T-helper 2 cell treated with Interferon-gamma antibody and Interleukin-4, amounts not matched to agents 5 μg/mL and 100 μg/mL, for 36 hours (primary cell): ENCODE measurements at places on chromosomes 5 and 9.

GRCh38 chr5:135392256-135392655, 6.8 kb downstream of the MACROH2A1 start:
- no peak for DNase-seq

GRCh38 chr5:96256795-96257470, 176.1 kb downstream of the PCSK1 start:
- no peak for DNase-seq

- no peak for DNase-seq
Measured at GRCh38 chr9:18245911-18246310, 228.0 kb upstream of the ADAMTSL1 start.

DNA sequence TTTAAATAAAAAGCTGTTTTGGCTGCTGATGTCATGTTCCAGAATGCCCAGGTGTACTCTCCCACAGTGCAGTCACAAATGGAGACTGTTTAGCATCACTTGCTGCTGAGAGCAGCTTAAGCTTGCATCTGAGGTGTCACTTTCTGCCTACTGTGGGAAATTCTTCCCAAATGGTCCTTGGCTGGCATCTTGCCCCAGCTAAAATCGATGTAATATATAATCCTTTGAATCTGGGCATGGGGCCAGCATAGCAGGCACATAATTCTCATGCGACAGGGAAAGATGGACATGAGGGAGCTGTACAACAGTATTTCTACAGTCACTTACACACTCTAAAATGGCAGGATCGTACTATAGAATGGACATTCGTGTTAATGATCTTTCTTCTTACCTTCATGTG, 144.3 kb downstream of the MACIR start:
- no peak for DNase-seq

DNA sequence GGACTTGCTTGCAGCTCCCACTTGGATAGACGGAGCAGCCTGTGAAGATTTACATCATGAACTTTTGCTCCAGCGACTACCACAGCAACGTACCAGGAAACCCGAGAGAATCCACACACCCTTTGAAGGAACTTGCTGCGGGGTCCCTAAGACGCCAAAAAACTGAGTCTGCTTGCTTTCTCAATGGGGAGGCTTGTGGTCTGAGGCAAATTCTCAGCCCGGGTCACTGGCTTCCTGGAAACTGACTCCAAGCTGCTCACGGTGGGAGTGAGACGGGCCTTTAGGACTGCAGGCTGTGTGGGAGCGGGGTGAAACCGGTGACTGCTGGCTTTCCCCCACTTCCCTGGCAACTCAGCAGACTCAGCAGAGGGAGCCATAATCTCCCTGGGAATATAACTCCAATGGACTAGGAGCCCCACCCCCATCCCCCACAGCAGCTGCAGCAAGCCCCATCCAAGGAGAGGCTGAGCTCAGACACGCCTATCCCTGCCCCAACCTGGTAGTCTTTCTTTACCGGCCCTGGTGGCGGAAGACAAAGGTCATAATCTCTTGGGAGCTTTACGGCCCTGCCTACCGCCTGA, 466.0 kb downstream of the CAAP1 start:
- DNase-seq, result no peak

- DNase-seq, result no peak
Measured at GRCh38 chr9:91946653-91947488, 3.2 kb downstream of the ROR2 start.

DNA sequence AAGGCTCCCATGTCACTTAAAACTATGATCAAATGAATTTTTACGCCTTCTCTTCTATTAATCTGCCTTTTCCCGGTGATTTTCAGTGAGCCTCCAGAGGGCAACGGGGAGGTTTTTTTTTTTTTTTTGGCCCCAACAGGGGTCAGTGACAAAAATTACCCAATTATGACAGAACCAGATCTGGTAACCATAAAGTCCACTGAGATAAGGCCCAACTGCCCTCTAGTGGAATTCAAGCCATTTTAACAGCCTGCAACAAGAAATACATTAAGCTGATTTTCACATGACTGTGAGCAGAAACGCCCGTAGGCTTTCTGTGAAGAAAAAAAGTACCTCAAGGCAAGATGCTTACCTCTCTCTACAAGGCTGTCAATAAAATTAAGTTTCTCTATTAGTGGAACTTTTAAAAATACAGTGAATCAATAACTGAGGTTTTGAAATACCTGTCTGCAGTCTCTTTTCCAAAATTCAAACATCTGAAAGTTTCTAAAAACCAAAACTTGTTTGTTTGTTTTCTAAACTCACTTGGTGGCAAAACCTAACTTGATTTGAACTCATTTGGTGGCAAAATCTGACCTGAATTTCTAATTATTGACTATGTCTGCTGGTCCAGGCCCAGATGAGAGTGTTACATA, 49.7 kb upstream of the FST start:
- no peak for DNase-seq

DNA sequence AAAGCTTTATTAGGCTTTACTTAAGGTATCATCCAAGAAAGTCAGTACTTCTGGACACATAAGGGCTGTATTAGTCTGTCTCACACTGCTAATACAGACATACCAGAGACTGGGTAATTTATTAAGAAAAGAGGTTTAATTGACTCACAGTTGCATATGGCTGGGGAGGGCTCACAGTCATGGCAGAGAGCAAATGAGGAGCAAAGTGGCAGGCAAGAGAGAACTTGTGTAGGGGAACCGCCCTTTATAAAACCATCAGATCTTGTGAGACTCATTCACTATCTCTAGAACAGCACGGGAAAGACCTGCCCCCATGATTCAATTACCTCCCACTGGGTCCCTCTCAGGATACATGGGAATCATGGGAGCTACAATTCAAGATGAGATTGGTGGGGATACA, 49.2 kb upstream of the SLC44A1 start:
- no peak for DNase-seq

DNA sequence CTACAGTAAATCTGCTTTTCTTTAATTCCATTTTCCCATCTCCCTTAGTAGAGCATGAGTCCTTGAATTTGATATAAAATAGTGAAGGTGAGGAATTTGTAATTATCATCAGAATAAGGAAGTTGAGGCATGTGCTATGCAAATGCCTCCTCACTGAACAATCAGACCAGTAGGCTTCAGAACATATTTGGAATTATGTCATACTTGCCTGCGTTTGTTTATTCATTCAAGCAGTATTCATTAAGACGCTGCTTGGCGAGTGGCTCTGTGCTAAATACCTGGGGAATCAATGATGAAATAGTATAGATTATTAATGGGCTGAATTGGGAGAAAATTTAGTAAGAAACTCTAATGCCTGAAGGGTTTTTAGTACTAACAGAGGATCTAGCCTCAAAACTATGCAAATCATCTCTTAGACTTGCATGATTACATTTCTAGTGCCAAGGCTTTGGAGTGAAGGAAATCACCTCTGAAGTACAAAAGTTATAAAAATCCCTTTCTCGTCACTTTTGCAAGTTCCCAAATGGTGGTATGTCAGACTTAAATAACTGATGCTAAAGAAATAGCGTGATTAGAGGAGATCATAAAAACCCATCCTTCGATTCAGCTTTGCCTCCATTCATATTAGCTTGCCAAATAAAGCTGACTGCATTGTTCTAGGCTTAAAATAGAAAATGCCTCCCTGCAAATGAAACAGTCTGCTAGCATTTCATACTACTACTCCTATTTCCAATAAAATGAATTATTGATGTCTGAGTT, 141.7 kb downstream of the PCSK5 start:
- no peak for DNase-seq

GRCh38 chr5:15571081-15571480, 71.1 kb downstream of the FBXL7 start:
- no peak for DNase-seq

GRCh38 chr9:37104183-37104889, 16.0 kb upstream of the ZCCHC7 start:
- peak; percentile 13 for DNase-seq

GRCh38 chr5:97778451-97778850, 595.4 kb upstream of the RIOK2 start:
- no peak for DNase-seq

GRCh38 chr5:108255468-108255867, 126.4 kb downstream of the FBXL17 start:
- no peak for DNase-seq

DNA sequence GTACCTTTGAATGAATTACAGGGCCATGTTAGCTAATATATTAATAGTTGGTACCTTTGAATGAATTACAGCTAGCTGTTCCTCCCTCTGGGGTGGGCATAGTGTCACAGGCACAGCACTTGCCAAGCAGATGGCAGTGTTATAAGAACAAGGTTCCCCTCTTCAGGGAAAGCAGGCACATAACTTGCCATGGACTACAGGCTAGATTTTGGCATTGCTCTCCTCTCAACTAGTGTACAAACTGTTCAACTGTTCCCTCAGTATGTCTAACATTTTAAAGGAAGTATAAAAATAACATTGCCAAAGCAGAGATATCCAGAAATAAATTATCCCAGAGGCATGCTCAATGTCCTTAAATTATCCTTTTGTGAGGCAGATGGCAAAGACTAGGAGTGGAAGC, 33.7 kb downstream of the ABITRAM start:
- DNase-seq, result no peak

GRCh38 chr5:124668353-124669299, 77.8 kb downstream of the ZNF608 start:
- no peak for DNase-seq

- DNase-seq, result no peak
Measured at GRCh38 chr5:6087576-6087975, 290.8 kb downstream of the MED10 start.

GRCh38 chr5:9140202-9140601, 405.7 kb downstream of the SEMA5A start:
- DNase-seq, result no peak

GRCh38 chr5:26942481-26942880, 95.9 kb downstream of the CDH9 start:
- no peak for DNase-seq

GRCh38 chr5:166430491-166431319, 1860.7 kb upstream of the WWC1 start:
- DNase-seq, result no peak

GRCh38 chr5:33649549-33650482, 209.1 kb downstream of the TARS1 start:
- DNase-seq, result no peak

DNA sequence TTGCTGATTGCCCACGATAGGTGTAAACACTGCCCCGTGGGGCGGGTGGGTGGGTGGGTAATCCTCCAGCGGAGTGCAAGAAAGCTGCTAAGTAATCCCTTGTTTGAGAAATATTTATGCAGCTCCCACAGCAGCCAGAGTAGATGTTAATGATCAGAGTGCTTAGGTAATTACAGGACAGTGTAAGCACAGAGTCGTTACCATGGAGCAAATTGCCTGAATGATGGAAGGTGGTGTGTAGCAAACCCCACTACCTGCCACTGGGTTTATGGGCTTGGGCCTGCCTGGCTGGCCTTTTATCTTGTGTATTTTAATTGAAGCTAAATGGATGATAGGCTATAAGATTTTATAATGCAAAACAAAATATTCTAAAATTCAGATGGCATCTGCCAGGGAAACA, 110.0 kb downstream of the COL5A1 start:
- DNase-seq, result no peak

GRCh38 chr9:34653151-34654072, 1.4 kb downstream of the IL11RA start:
- DNase-seq, result no peak

GRCh38 chr9:35510383-35510753, 20.5 kb downstream of the RUSC2 start:
- DNase-seq, result no peak

GRCh38 chr9:100856238-100856637, 172.3 kb upstream of the PLPPR1 start:
- no peak for DNase-seq

DNA sequence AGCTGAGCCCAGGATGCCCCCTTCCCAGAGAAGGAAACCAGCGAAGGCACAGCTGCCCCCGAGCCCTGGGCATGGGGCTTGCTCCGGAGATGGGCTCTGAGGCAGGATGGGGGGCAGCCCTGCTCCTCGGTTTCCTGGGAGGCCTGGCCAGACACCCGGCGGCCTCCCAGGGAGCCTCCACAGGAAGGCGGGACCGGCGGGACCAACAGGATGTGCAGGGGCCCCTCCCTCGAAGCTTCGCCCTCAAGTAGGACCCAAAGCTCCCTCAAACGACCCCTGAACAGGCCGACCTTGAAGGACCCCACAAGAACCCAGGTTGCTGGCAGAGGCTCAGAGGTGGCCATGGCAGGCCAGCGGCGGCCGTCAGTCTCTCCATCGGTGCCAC, 11.7 kb downstream of the EXD3 start:
- DNase-seq, result no peak

DNA sequence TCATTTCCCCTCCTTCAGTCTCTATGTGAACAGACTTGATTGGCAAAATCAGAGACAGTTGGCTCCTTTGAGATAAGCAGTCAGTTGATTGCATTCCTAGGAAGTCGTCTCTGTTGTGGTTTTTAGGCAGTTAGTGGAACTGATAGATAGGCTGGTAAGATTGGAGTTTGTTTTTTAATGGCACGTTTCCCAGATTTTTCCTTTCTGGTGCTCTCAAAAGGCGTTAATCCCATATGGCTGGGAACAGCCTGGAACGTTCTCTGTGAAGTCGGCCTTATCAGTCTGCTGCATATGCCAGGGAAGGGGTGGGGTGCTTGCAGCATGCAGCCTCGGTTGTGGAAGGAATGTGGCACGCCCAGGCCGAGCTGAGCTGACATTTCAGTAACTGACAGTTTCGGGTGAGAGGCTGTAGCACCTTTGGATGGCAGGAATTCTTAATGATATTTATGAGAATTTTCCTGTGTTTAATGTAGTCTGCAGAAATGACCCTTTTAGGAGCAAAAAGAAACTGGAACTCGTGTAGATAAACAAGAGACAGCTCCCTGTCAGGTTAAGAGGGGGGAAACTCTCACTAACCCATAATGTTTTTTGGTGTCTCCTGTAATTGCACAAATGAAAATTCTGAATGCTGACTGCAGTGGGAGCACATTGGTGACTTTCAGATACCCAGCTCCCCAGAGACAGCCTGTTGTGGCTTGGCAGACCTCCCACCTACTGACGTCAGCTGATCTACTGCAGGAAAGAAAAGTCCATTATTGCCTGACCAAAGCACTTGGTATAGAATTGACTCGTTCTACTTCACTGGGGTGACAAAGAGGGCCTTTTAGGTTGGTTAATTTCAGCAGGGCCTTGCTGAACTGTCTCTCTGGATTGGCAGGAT, 6.3 kb downstream of the SPTAN1 start:
- peak; percentile 66 for DNase-seq

GRCh38 chr5:113271015-113271414, 163.8 kb downstream of the TSSK1B start:
- DNase-seq, result no peak

DNA sequence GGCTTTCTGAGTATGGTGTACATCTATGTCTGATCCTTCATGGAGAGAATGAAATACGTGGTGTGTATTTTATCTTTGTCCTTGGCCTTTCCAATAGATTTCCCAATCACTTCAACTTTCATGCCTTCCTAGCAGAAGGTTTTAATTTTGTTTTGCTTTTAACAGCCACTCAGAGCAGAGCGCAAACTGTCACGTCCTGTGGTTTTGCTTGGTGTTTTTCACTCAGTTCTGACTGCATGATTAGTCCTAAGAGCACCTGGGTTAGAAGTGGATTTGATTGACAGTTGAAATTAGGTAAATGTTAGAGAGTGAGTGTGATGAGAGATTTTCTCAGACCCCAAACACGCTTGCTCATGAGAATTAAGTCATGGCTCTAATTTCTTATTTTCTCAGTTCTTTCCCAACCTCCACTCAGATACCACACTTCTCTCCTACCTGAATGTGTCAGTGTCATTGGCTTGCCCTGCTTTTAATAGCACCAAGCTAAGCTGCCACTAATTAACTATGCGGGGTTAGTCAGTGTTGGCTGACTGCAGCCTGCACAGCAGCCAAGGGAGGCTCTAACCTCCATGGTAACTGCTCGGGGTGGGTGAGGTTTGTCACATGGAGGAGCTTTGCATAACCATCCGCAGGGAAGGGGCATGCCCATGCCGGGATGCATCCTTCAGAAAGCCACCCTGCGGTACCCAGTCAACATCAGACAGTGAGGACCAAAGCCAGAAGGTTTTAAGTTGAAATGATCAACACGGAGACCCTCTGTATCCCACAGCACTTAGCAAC, 173.4 kb downstream of the NR3C1 start:
- peak; percentile 54 for DNase-seq
